ENCODE measurements at places on chromosomes 16 and 17.

DNA sequence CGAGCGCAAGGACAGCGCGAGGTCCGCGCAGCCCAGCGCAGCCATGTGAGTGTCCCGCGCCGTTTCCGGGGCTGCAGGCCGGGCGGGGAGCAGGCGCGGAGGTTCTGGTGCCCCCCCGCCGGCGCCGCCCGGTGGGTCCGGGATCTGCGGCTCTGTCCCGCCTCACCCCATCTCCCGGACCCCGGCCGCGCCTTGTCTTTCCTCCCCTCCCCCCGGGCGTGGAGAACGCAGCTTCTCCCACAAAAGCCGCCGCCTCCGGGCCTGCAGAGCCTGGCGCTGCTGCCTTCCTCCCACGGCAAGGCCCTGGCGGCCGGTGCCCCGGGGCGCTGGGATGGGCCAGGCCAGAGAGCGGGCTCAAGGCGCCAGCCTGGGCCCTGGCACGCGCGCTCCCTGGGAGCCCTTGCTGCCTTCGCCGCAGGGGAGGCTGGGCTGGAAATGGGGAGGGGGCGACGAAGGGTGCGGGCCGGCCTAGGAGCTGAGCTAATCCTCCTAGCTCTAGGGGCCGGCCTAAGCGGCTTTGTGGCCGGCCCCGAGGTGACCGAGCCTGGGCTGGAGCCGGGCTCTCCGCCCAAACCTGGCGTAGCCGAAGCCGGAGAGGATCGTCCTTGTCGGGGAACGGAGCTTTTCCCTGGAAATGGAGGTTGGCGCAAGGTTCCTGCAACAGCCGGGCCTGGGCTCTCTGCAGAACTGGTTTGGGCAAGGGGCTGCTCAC lies 397 bp downstream of the RIPOR1 start:
- DNase-seq, result peak; percentile 71

GRCh38 chr17:3845291-3845620 lies 790 bp downstream of the NCBP3 start:
- DNase-seq, result peak; percentile 38

- DNase-seq, result no peak
Observed at GRCh38 chr17:18996458-18996857, 8.1 kb downstream of the FAM83G start.

- DNase-seq, result no peak
Observed at GRCh38 chr16:15961060-15961511, 11.7 kb downstream of the ABCC1 start.

Measured in DMS53 (cell line).